NCI-H524 treated with DMSO at 0.1 percent for 48 hours (cell line): ENCODE measurements at places on chromosomes 6 and 20.

GRCh38 chr6:36913082-36913481 is 27.3 kb downstream of the C6orf89 start:
- DNase-seq, result no peak

DNA sequence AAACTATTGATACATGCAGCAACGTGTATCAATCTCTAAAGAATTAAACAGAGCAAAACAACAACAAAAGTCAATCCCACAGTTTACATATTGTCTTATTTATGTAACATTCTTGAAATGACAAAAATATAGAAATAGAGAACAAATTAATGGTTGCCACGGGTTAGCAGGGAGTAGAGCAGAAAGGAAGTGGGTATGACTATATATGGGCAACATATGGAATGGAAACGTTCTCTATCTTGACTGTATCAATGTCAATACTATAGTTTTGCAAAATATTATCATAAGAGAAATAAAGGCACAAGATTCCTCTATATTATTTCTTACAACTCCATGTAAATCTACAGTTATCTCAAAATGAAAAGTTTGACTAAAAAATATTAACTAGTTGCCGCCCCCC is 12.8 kb downstream of the AK9 start:
- no peak for DNase-seq

GRCh38 chr20:53088786-53089185 is 116.6 kb downstream of the TSHZ2 start:
- DNase-seq, result no peak

DNA sequence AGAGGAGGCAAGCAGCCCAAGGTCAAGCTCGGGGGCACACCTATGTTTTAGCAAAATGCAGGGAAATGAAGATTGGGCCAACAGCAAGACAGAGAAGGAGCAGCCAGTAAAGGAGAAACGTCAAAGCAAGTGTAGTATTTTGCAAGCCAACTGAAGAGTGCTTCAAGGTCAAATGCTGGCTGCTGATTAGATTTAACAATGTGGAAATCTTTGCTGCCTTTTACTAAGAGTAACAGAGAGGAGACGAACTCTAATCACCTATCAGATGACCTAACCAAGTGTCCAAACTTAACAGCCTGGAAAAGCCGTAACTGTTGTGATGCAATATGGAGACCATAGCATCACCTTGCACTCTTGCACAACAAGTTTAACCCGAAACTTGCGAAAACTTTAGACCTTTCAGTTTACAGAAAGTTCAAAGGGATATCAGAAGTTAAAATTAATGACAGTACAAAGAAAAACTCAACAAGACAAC is 30.4 kb downstream of the AKIRIN2 start:
- DNase-seq, result no peak

GRCh38 chr20:3745686-3746173 is 13.2 kb downstream of the HSPA12B start:
- DNase-seq, result no peak

GRCh38 chr6:54776891-54777290 is 69.7 kb upstream of the FAM83B start:
- no peak for DNase-seq

DNA sequence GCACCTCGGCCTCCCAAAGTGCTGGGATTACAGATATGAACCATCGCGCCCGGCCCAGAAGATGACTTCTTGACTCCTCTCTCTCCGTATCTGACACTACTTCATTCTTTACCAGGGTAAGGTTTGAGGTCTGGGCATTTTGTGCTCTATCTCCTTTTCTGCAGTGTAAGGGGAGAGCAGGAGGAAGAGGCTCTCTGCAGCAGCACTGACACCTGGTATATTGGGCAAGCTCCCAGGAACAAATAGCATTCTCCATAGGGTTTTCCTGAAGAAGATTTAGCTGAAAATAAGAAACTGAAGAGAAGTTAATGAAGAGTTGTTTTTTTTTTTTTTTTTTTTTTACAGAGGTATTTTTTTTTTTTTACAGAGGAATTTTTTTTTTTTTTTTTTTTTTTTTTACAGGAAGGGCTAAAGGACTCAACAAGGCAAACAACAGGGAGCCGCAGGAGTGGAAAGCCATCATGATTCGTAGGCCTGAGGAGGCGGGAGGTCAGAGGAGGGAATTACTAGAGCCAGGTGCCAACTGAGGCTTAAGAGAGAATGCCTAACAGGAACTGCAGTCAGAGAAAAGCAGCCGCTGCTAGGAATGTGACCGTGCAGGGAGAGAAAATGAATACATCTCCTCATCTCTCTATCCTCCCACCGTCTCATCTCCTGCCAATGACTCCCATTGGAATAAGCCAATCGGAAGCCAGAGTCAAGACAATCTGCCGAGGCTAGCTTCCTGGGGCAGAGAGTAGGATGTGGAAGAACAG is 34.7 kb upstream of the ADGRF4 start:
- DNase-seq, result no peak
